ENCODE measurements at places on chromosomes 4 and X.

- DNase-seq = no peak
Observed at GRCh38 chr4:173398779-173399415, at the start of gene SCRG1. Gene SCRG1, minus strand, starts transcription at chr4:173399116. Its CDS starts 7,702 bp downstream, at chr4:173391414.

GRCh38 chr4:71570492-71570891 is 213.4 kb downstream of the GC start:
- DNase-seq = no peak

DNA sequence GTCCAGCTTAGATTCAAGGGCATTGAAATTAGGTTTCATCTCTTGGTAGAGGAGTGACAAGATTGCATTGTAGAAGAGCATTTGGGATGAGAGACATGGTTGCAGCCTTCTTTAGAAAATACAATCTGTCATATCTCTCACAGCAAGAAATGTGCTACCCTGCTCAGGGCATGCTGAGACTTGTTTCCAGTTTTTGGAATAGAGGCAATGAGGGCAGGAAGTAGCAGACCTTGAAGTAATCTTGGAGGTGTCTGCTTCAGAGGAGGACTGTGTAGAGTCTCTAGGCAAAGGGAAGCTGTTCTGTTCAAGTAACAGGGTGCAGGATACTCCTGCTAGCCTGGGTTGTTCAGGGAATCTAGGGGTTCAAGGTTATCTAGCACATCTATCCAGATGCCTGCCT is 116.1 kb upstream of the ZNF827 start:
- no peak for DNase-seq

DNA sequence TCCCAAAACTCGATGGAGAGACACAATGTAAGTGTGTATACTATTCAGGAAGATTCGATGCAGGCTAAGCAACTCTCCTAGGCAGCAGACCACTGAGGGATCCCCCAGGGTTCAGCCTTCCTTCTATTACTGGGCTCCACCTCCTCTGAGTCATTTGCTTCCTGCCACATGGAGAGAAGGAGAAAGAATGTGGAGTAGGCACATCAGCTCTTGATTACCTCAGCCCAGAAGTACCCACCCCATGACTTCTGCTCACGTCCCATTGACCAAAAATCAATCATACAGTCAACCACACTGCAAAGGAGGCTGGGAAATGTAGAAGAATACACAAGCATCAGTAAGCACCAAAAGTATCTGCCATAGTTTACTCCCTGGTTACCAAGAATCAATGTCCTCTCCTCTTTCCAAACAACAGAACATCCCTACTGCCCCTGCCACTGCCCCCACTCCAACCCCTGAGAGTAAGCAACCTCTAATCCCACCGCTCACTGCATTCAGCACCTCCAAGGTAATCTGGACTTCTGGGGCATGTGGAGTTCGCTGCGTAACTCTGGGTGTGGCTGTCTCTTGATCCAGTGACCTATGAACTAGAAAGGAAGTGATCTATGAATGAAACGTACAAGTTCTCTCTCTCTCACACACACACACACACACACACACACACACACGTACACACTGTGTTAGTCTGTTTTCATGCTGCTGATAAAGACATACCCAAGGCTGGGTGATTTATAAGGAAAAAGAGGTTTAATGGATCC is 91.2 kb upstream of the C1QTNF7 start:
- no peak for DNase-seq

- no peak for DNase-seq
Observed at GRCh38 chr4:76748649-76749048, 149.3 kb downstream of the SOWAHB start.

- no peak for DNase-seq
Observed at GRCh38 chr4:188596021-188596420, 456.8 kb downstream of the TRIML1 start.

- no peak for DNase-seq
Observed at GRCh38 chrX:10922159-10922558, 189.0 kb upstream of the HCCS start.

DNA sequence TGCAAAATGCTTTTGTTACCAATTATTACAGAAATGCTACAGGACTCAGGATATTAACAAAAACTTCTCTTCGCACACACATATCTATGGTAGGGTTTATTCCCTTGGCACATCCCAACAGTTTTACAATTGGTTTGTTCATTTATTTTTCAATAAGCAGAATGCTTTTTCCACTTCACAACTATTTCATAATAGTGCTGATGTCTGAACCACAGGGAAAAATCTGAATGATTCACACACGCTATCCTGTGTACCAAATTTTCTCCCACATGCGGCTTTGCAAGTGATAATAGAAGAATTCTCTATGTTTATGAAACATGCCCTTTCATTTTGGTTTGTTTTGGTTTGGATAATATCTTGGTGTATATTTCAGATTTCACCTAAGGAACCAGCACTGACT is 725.7 kb upstream of the TENM3 start:
- DNase-seq = no peak

DNA sequence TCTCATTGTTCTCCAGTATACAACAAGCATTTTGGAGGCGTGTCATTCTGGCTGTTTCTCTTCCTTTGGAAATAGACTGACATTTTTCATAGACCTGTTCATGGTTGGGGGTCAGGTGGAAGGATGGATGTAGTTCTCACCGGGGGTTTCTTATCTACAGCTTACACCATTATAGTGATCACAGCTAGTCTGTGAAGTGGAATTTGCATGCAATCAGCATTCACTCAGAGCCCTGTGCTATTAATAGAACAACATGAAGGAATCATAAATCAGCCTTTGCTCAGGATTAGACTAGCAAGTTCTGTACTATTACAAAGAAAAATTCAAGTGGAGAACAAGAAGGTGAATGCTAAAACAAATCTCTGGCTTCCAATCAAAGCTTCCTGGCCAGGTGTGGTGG is 132.6 kb upstream of the PUDP start:
- DNase-seq = no peak

DNA sequence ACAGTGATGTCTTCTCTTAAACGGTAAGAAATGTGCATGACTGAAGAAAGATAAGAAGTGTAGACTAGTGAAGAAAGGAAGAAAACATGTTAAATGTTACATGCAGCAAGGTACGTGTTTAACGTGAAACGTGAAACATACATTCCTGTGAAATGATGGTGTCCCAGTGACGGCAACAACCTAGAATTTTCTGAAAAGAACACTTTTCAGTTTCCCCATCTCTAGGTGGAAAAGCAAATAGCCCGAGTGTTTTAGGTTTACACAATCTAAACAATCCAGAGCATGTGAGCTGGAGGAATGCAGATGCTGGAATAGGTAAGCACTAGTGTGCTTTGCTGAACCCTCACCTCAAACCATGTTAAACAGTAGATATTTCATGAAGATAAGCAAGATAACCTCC is 60.7 kb downstream of the CLNK start:
- DNase-seq = no peak

DNA sequence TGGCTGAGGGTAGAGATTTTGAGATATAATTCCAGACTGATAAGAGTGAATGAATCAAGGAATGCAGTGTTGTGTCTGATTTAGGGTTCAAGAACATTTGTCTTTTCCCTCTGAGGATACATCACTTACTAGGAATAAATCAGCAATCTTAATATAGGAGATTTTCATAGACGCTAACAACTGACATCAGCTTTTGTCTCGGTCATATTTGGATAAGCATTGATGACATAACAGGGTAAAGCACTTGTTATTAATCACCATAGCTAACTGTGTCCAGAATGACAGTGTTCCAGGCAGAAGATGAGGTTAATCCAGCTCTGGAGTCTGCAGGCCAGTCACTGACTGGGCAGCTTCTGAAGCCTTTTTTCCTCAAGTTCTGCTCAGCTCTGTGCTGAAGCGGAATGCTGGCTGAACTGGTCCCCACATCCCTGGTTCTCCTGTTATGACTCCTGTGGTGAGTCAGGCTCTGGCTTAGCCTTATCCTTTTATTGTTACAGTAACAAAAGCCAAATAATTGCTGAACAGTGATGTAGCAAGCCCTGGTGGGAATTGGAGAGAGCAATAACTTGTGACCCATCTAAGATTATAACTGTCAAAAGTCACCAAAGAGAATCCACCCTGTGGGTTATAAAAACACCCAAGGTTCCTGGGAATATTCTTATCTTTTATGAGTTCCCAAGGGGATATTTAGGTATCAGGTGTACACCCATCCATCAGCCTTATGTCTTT is 41.8 kb downstream of the FNIP2 start:
- DNase-seq = peak; percentile 95

- DNase-seq = no peak
Observed at GRCh38 chr4:40055511-40055862, 1.2 kb upstream of the N4BP2 start.

DNA sequence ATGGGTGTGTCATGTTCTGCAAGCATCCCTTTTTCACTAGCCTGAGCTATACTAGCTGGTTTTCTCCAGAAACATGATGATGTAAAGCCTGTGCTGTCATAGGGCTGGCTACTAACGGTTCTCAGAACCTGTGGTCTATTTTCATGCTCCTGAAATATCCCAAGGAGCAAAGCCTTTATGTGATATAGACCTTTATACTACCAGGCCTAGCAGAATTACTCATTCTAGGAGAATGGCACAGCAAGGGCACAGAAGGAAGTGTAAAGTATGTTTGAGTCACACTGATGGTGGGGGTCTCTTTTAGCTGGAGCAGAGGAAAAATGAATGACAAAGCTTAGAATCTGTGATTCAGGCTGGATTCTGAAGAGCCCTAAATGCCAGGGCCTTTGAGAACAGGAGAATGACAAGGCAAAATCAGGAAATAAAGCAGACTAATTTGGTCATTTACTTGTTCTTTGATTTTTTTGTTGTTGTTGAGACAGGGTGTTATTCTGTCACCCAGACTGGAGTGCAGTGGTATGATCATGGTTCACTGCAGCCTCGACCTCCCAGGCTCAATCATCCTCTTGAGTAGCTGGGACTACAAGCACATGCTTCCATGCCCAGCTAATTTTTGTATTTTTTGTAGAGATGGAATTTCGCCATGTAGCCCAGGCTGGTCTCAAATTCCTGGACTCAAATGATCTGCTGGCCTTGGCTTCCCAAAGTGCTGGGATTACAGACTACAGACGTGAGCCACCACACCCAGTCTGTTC is 11.8 kb downstream of the TCEAL1 start:
- no peak for DNase-seq

GRCh38 chrX:109760209-109760921 is 27.3 kb upstream of the ACSL4 start:
- no peak for DNase-seq

- no peak for DNase-seq
Observed at GRCh38 chr4:145935253-145936141, 3.1 kb downstream of the ZNF827 start.

- DNase-seq = no peak
Observed at GRCh38 chr4:18722748-18723191, 701.2 kb upstream of the LCORL start.

GRCh38 chr4:42050516-42051249 is 60.4 kb downstream of the SLC30A9 start:
- no peak for DNase-seq

GRCh38 chr4:113691676-113692075 is 69.9 kb downstream of the CAMK2D start:
- DNase-seq = no peak
